ENCODE measurements at places on chromosomes 3 and 15.

GRCh38 chr3:159910991-159911663, 77.5 kb upstream of the IL12A start:
- DNase-seq: no peak

- DNase-seq: no peak
These were observed 164.8 kb upstream of the NUDT16 start for GRCh38 chr3:131216801-131217200.

- no peak for DNase-seq
These were observed 410.1 kb downstream of the RAP2B start for GRCh38 chr3:153572165-153572564.

- DNase-seq: no peak
These were observed 25.6 kb upstream of the LARS2 start for GRCh38 chr3:45362758-45363157.

GRCh38 chr15:43776718-43777266, at the start of gene ELL3:
Gene ELL3 (minus strand): TSS chr15:43776966. CDS start chr15:43776901, 65 bp downstream.
- no peak for DNase-seq

GRCh38 chr3:121918779-121919483, 24.7 kb downstream of the SLC15A2 start:
- peak; percentile 35 for DNase-seq

DNA sequence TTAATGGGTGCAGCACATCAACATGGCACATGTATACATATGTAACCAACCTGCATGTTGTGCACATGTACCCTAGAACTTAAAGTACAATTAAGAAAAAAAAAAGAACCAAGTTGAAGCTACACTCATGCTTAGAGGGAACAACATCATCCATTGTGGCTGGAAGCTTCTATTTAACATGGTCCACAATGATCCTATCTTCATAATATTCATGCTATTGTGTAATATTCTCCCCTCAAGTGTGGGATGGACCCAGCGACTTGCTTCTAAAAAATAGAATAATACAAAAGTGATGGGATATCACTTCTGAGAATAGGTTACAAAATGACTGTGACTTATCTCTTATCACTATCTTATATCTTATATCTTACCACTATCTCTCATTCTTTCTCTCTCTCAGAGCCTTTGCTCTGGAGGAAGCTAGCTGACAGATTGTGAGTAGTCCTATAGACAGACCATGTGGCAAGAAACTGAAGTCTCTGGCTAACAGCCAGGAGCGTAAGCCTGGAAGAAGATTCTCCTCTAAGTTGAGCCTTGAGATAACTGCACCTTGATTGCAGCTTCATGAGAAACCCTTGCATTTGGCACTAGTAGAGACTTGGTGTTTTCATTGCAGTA, 198.5 kb upstream of the MRPL3 start:
- DNase-seq: no peak

DNA sequence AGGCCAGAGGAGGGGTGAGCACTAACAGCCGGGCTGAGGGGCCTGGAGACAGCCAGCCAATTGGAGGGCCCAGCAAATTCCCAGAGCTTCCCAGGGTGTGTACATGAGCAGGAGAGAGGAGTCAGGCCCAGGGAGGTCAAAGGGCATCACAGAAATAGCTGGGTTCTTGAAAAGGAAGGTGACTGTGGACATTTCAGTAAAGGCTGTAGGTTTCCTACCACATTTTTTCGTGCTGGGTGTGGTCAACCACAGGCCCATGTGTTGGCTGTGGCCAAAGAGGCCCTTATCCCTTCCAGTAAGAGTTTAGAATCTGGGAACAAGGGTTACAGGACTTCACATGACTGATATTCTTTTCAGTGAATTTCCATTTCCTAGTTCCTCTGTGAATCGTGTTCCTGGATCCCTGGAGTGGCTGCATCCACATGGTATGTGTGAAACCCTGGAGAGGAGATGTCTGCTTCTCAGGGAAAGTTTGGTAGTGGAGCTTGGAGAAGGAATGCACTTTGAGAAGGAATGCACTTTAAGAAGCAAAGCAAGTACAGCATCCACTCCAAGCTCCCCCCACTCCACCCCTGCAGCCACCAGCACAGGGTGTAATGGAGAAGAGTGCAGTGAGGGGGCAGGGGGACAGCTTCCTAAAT, 73.2 kb upstream of the HEG1 start:
- DNase-seq: no peak

DNA sequence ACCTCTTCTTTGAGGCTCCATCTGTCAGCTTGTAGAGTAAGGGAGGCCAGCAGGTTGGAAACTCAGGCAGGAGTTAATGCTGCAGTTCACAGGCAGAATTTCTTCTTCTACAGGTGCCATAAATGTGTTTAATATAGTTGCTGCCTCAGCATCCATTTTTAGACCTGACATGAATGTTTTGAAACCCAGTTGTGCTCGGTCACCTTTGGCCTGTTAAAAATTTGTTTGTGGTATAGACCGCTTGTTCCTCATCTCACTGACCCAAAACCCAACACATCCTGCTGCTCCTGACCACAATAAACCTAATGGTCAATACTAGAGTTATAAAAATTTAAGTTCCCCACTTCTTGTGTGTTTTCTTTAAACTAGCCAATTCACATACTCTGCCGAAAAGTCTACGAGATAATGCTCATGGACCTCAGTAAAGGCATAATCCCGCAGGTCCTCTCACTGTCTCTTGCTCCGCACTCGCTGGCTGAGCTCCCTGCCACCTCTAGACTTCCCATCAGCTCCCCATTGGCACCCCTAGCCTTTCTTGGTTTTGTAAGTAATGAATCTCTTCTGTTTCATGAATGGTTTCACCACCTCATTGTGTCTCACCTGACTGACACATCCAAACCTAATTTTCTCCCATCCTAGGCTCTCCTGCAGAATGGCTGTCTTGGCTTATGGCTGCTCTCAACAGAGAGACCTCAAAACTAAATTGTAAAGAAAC, 138.5 kb upstream of the STRIT1 start:
- DNase-seq: no peak

GRCh38 chr3:131193641-131194238, 167.1 kb downstream of the NEK11 start:
- DNase-seq: no peak

- no peak for DNase-seq
These were observed 1.3 kb downstream of the GREM1 start for GRCh38 chr15:32718821-32719716.

GRCh38 chr3:68057637-68058320, 403.4 kb upstream of the SUCLG2 start:
- no peak for DNase-seq

DNA sequence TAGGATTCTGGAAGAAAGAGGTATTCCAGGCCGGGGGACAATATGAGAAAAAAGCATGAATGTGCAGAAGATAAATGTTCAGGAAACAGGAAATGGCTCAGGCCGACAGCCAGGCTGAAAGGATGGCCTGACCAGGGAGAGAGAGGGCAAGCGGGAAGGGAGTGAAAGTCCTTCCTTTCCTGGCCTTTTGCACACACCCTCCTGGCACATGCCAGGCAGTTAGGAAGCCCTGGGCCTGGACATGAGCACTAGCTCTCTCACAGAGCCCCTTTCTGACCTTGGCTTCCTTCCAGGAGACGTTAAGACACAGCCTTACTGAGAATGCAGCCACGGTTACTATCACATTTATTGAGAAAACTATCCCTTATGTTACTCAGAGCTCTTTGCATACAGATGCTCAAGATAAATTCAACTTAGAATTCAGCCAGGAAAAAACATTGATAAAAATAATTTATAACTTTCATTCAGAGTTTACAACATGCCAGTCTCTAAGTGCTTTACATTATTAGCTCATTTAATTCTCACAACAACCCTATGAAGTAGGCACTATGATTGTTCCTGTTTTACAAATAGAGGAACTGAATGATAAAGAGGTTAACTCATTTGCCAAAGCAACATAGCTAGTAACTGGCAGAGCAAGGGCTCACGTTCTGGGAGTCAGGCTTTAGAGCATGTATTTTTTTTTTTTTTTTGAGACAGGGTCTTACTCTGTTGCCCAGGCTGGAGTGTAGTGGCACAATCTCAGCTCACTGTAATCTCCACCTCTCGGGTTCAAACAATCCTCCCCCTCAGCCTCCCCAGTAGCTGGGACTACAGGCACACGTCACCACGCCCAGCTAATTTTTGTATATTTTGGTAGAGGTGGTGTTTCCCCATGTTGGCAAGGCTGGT, 39.4 kb upstream of the SMAD3 start:
- DNase-seq: no peak

DNA sequence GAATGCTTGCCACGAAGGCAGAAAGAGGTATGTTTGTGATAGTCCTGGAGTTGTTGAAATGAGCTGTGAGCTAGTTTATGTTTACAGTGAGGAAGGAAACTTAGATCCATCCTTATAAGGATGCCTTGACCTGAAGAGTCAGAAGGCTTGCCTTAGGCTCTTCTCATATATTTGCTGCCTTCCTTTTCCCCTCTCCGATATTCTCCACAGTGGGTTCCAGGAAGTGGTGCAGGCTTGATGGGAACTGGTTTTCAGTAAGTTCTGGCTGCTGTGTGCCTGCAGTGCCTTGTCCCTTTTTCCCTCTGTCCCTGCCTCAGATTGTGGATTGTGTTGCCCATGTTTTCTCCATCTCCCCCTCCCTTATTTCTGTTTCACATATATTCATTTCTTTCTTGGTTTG, 287.3 kb upstream of the UBE2E1 start:
- no peak for DNase-seq

GRCh38 chr3:55709411-55710012, 222.4 kb upstream of the WNT5A start:
- no peak for DNase-seq

- no peak for DNase-seq
These were observed 18.2 kb upstream of the PRR23E start for GRCh38 chr3:127174715-127175140.

DNA sequence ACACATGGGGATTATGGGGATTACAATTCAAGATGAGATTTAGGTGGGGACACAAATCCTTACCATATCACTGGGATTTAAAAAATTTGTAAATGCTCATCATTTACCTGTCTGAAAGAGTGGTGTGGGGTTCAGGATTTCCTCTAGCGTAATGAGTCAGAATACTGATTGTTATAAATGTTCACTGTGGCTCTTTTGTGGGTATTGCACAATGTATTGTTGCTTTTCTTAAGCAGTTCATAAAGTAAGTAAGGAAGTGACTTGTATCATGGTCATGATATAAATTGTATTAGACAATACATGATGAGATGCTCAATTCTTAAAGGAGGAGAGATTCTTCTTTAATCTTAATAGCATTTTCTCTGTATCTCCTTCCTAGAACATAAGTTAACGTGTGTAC, 262.1 kb downstream of the CNTN4 start:
- no peak for DNase-seq

GRCh38 chr3:148823026-148823425, 4.6 kb upstream of the CPB1 start:
- DNase-seq: no peak

GRCh38 chr3:17753632-17753992, 11.2 kb upstream of the TBC1D5 start:
- DNase-seq: no peak

DNA sequence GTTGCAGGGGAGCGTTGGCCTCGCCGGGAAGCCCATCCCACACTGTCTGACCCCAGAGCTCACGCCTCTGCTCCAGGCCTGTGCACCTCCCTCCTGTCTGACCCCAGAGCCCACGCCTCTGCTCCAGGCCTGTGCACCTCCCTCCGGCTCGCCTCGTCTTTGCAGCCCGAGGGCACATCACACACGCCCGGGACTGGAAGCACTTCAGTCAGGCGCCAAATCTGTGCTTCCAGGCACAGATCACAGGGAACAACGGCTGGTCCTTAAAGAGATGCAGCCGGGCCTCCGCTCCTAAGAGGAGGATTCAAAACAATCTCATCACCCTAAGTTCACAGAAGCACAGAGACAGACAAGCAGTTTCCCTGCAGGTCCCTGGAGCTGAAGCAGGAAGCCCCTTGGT, 103.0 kb upstream of the RPL32 start:
- no peak for DNase-seq

- DNase-seq: no peak
These were observed 18.6 kb upstream of the ETV5 start for GRCh38 chr3:186127463-186127862.

DNA sequence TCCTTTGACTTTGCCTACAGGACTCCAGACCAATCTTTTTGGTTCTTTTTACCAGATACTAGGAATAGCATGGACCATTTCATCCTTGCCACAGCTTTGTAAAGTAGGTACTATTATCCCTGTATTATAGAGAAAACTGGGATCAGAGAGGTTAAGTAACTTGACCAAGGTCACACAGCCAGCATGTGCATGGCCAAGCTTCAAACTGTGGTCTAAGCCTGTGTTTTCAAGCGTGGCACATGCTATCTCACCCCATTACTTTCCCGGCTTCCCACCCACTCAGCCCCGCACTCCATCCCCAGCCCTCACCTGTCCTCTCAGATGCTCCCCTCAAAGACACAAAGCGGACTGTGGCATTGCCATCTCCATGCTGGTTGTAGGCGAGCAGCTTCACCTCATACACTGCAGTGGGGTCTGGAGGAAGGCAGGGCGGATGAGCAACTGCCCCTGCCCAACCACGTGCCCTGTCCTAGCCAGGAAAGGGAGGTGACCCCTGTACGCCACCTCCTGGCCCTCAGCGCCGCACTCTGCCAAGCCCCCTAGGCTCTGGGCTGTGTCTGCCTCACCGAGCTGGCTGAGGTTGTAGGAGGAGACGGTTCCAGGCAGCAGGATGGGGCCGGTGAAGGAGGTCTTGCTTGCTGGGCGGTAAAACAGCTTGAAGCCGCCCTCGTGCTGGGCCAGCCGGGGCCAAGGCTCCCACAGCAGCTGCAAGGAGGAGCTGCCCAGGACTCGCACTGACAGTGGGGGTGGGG, 25.7 kb downstream of the RNU5B-1 start:
- no peak for DNase-seq

DNA sequence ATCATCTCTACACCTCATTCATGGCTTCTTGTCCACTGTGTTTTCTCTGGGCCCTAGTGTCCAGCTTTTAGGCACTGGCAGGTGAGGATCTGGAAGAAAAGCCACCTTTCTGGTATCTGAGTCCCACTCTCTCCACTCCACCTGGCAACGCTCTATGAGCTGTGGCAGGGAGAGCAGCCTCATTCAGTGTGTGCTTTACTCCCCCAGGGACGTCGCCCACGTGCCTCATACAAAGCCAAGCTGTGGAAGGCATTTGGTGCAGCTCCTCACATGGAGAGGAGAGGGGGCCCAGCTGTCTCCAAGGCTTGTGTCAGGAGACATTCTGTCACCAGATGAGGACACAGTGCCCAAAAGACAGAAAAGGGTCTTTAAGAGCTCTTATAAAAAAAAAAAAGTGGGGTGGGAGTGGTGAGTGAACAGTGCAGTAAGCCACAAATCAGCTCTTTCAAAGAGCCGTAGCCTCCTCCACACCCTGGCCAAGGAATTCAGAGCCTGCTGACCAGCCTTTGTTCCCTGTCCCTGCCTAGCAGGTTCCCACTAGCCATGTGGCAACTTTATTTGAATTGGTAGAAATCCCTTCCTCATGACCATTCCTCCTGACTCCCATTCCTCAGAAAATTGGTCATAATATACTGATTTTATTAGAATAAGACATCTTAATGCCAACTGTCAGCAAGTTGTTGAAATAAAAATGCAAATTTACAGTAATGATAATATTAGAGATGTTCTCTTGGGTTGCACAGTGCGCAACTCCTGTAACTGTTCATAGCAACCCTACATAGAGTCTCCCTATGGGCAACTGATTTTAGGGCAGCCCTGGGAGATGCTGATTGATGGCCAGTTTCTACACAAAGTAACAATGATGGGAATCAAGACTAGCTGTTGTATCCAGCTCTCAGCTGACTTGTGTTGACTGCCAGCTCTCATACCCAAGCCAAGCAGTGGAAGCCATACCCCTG, 29.5 kb downstream of the GALNT15 start:
- DNase-seq: no peak

GRCh38 chr15:47682661-47683060, 34.6 kb upstream of the SEMA6D start:
- DNase-seq: no peak

All from urinary bladder (tissue), 4 donors.